ENCODE measurements at places on chromosomes 7 and 10.

- no peak for DNase-seq
Observed at GRCh38 chr10:31679936-31680335, 248.7 kb downstream of the ARHGAP12 start.

DNA sequence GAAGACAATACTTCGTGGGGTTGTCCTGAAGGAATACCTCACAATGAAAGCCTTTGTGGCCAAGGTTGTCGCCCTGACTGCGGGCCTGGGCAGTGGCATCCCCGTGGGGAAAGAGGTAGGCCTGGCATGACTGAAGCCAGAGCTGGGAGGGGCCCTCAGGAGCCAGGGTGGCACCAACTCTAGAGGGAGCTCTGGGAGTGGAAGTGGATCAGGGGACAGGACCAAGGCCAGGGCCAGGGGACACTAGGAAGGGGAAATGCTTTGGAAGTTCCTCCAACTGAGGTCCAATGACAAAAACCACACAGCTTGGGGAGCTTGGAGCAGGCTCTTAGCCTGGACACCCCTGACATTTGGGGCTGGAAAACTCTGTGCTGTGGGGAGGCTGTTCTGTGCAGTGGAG is 5.8 kb downstream of the CLCN1 start:
- no peak for DNase-seq

GRCh38 chr10:104256335-104256961 is 1.8 kb downstream of the GSTO1 start:
- DNase-seq: no peak

GRCh38 chr7:105015390-105015965 is 1.5 kb downstream of the KMT2E start:
- DNase-seq: no peak

GRCh38 chr10:628386-629045 is 61.0 kb downstream of the DIP2C start:
- no peak for DNase-seq

- no peak for DNase-seq
Observed at GRCh38 chr7:158368449-158368848, 219.2 kb downstream of the PTPRN2 start.

- no peak for DNase-seq
Observed at GRCh38 chr7:158328376-158329013, 259.1 kb downstream of the PTPRN2 start.

DNA sequence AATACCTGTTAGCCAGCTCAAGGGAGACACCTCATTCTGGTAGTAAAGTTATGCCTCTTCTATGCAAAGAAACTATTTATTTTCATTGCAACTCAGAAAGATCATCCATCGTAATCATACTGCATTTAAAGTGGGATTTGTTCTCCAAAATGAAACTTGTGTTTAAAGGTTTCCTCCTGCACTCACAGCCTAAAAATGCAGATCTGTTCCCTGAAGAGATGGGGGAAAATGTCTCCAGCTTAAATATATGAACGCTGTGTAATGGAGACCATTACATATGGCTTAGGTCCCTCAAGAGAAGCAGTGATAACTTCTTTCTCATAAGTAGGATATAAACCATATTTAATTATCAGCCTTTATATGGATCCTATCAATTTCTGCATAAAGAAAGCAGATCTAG is 665.1 kb downstream of the KCNMA1 start:
- no peak for DNase-seq

DNA sequence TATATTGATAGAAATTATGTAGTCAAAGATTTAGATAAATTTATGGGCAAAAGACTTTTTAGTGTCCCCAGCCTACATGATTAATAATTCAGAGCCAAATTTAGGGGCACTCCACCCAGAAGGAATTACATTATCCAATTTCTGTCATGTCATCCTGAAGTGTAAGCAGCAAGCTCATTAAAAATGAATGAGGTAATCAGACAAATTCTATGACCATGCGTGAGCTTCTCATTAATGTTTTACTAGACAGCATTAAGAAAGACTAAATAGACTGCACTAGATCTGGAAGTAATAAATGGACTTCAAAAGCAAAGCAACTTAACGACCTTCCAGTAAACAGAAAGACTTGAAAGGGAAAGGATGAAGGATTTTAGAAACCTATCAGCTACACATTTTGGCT is 22.7 kb upstream of the TRUB1 start:
- DNase-seq: no peak

- DNase-seq: no peak
Observed at GRCh38 chr7:1709281-1709680, 39.2 kb downstream of the ELFN1 start.

DNA sequence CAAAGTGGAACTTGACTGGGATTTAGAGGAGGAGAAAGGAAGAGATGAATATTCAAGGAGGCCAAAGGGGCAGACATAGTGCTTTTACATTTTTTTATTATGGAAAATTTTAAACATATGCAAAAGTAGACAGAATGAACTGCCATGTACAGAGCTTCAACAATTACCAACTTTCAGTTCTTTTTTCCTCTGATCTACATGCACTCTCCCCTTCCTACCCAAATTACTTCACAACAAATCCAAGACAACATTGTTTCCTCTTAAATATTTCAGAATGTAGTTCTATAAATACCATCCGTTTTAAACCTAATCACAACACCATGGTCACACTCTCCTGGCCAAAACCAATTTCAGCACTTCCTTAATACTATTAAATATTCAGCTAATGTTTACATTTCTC is 83.5 kb upstream of the FZD1 start:
- DNase-seq: no peak
